ENCODE measurements at places on chromosomes 3 and 15.

GRCh38 chr3:144553301-144553700 lies 581.7 kb downstream of the DIPK2A start:
- no peak for DNase-seq

DNA sequence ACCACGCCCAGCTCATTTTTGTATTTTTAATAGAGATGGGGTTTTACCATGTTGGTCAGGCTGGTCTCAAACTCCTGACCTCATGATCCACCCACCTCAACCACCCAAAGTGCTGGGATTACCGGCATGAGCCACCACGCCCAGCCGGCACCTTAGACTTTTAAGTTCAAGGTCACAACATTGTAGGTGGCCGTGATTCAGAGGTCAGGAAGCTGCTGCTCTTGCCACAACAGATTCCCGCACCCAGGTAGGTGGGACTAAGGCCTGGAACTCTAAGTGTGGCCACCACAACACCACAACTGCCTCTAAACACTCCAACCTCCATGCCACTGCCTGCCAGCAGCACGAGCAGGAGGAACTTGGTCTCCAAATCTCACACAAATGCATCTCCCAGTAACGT lies 196.8 kb downstream of the STT3B start:
- DNase-seq, result no peak

- DNase-seq, result no peak
These were observed 221.6 kb downstream of the PLOD2 start for GRCh38 chr3:145939431-145939830.

GRCh38 chr3:129317014-129317771 lies 38.5 kb downstream of the HMCES start:
- DNase-seq, result no peak

GRCh38 chr3:125104639-125105038 lies 48.8 kb upstream of the HEG1 start:
- no peak for DNase-seq

- DNase-seq, result peak; percentile 26
These were observed 187.1 kb downstream of the PDE8A start for GRCh38 chr15:85168642-85169173.

DNA sequence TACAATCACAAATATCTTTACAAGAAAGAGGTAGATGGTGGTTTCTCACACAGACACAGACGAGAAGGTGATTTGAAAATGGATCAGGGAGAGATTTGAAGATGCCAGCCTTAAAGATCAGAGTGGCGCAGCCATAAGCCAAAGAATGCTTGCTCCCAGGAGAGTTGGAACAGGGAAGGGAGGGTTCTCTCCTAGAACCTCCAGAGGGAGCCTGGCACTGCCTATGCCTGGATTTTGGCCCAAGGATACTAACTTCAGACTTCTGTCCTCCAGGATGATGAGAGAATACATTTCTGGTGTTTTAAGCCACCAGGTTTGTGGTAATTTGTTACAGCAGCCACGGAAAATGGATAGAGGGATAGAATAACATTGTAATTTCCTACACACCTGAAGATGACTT lies 279.1 kb downstream of the FAM43A start:
- DNase-seq, result no peak

- DNase-seq, result no peak
These were observed 312.5 kb downstream of the OXSM start for GRCh38 chr3:26102376-26102775.

DNA sequence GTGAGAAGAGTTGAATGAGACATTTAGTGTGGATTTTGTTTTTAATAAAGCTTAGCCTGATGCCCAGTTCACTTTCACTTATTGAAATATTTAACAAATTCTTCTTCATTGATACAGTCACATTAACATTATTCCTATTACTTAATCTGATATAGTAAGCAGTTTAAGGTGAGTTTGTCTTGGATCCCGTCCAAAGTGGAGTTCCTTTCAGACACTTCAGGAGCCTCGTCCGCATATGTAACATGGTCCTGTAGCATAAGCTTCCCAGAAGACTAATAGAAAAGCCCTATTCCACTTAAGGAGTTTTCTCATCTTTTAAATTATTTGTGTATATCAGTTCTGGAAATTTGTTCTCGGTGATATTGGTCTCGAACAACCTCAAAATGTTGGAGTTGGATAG lies 39.7 kb upstream of the MLF1 start:
- DNase-seq, result no peak

GRCh38 chr3:145243875-145244274 lies 917.1 kb downstream of the PLOD2 start:
- DNase-seq, result no peak

- DNase-seq, result no peak
These were observed 40.0 kb downstream of the SLC6A11 start for GRCh38 chr3:10855871-10856662.

DNA sequence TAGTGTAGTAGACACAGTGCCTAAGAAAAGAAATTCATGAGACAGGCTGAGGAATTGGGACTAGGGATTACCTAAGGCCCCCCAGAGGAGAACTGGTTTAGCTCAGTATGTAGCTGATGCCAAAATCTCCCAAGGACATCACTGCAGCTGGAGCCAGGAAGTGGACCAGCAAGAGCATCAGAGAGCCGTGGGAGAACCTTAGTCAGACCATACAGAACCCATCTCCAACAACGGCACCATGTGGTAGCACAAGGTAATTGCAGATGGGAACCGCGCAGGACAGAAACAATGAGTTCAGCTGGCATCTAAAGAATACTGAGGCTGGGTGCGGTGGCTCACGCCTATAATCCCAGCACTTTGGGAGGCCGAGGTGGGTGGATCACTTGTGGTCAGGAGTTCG lies 81.7 kb downstream of the WNT5A start:
- DNase-seq, result no peak

DNA sequence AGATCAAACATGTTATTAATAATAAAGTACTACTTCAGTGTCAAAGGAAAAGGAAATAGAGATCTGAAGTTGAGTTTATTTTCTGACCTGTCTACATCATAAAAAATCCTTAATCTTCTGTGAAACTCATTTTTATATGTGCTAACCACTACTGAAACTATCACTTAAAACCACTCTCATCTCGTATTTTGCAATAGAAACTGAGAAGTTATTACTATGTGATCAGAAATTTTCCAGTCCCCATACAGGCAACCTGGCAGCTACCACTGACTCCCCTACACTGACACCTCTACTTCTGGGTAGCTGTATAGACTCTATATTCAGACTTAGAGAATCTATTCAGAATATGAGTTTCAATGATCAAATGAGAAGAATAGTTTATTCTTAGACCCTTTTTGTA lies 8.3 kb downstream of the HDGFL3 start:
- DNase-seq, result no peak

- no peak for DNase-seq
These were observed 25.7 kb downstream of the GPD1L start for GRCh38 chr3:32132121-32132520.

Data from activated T-cell treated with anti-CD3 and anti-CD28 coated beads for 1 hour (primary cell).